ENCODE measurements at places on chromosomes 12 and 14. TPM values are rescaled to one million over a fixed set of nuclear protein-coding genes. Genes with fewer than 3 reads are reported as not detected.

Gene IL23A
- 0.78 TPM for polyA plus RNA-seq

Gene CISTR
- polyA plus RNA-seq, result not detected

Gene ARID4A
- polyA plus RNA-seq, result 37.2 TPM

Gene RPL10L
- polyA plus RNA-seq, result not detected

Gene INTS13
- polyA plus RNA-seq, result 31.8 TPM

Gene DNAAF2
- polyA plus RNA-seq, result 16.9 TPM
